Activated naive CD4-positive, alpha-beta T cell (primary cell): ENCODE measurements at places on chromosomes 2 and 18.

DNA sequence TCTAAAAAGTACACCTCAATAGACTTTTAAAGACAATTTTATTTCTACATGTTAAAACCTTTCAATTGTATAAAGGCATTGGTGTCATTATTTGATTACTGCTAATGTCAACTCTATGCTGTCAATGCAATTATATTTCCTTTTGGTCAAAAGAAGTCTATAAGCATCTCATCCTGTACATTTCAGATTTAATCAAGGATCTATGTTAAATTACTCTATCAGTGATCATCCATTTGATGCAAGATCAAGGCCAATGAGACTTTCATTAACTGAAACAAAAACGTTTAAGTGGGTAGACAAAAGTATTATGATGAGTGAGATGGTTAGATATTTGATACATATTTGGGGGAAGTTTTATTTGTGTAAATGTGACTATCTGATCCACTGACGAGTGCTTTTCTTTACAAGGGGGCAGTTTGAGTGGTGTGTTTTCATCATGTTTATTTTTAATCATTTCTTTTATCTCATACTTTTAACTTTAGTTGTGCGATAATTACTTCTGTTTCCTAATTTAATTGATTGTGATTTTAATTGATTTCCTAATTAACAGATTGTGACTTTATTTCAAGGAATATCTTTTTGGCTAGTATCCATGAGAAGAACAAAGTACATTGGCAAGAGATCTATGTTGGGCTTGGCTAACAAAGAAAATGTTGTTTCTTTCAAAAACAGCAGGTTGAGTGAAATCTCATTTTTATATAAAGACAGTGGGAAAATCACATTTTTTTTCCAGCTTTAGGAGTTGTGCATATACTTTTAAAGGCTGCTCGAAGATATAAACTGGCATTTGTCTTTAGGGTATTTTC, 1.1 kb downstream of the ARHGAP28 start:
- DNase-seq, result no peak

- peak; percentile 23 for DNase-seq
These were observed 14.2 kb upstream of the CXCR4 start for GRCh38 chr2:136131961-136132824.

DNA sequence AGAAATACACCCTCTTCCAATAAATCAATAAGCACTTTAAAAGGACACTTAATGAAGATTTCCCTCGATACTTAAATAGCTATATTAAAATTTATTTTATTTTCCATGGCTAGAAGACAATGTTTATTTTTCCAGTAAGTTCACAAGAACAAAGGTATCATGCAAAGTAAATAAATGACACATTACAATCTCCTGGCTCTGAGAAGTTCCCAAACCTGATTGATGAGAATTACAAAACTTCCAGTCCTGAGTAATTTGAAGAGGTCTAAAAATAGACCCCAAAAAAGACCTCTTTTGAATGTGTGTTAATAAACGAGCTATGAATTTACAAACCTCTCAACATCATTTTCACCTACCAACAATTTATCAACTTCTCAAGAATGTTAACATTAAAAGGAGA, 1.5 kb upstream of the PEX13 start:
- DNase-seq, result no peak

- no peak for DNase-seq
These were observed 312.3 kb upstream of the PIK3C3 start for GRCh38 chr18:41642756-41643155.

DNA sequence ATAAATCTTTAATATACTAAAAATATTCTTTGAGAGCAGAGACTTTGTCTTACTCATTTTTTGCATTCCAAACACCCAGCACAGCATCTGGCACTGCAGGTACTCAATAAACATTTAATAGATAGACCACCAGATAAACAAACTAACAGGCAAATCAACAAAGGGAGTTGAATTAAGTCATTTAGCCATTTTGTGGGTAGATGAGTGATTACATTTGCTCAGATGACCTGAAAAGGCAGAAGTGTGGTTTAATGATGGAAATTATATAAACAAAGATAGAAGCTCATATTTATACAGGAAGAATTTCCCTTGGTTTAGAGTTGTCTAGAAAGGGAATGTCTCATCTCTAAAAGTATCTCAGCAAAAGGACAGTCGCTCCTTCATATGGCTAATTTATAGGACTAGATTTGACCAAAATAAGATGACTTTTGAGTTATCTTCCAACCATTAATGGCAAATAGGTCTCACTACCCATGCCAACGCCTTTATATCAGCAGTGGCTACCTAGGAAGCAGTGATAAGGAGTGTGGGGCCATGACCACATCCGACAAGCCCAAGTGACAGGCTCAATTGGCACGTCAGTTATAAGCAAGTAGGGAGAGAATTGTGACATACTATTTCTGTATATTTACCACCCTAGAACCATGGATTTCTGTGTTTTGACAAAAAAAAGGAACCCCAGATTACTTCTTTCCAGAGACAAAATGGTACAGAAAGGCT, 173.5 kb downstream of the ATAD2B start:
- no peak for DNase-seq

- DNase-seq, result no peak
These were observed 182.5 kb downstream of the PRKCE start for GRCh38 chr2:45833968-45834344.

DNA sequence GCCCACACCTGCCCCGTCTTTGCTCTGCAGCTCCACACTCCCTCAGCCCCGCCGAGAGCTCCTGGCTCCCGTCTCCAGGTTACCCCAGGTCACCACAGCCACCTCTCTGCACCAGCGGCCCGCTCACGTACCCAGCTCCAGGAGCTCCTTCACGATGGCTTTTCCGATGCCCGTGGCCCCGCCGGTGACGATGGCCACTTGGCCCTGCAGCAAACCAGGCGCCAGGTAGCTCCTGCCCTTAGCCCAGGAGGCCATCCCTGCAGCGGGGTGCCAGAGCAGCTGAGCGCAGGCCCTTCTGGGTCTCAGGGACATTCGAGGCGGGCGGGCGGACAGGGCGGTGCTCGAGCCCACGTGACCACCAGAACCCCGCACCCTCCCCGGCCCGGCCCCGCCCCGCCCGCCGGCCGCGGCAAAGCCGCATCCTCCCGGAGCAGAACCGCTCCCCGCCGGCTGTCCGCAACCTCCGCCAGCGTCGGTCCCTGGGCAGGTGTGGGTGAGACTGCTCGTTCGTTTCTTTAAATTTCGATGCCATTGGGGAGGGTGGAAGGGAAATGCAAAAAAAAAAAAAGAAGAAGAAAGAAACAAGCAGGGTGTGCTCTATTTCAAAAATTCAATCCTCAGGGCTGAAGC, at the start of the genes PECR and TMEM169:
TSS of gene PECR (minus strand) at position 323 of the 630 bp plus-strand sequence. CDS start at position 255, 68 bp downstream.
TSS of gene TMEM169 (plus strand) at position 433 of the 630 bp plus-strand sequence. CDS start 14,045 bp downstream, outside the sequence.
- DNase-seq, result peak; percentile 27

- no peak for DNase-seq
These were observed 34.9 kb downstream of the SCN1A start for GRCh38 chr2:166092889-166093288.

- no peak for DNase-seq
These were observed 61.5 kb downstream of the TRIP12 start for GRCh38 chr2:229860334-229860733.

DNA sequence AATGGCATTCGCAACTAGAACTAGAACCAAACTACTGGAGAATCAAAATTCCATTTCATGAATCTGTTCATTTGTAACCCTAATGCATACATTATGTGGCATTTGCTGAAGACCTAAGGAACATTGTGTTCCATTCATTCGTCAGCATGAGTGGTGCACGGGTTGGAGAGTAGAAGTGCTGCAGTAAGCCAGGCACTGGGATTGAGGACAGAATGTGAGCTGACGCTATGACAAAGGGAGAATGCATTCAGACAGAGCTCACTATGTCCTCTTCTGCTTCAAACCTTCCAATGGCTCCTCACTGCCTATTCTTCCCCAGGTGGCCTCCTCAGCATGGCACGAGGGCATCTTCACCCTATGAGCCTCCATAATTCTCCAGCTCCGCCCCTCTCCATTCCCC, 6.3 kb upstream of the MYOM1 start:
- DNase-seq, result no peak

- DNase-seq, result no peak
These were observed 29.9 kb upstream of the STAT4 start for GRCh38 chr2:191180713-191181112.

DNA sequence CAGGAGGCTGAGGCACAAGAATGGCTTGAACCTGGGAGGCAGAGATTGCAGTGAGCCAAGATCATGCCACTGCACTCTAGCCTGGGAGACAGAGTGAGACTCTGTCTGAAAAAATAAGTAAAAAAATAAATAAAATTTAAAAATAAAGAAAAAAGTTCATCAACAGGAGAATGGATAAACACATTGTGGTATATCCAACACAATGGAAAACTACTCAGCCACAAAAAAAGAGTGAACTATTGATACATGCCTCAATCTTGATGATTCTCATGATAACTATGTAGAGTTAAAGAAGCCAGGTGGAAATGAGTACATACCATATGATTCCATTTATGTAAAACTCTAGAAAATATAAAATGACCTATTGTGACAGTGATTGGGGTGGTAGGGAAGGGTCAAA, 124.3 kb upstream of the AQP4 start:
- no peak for DNase-seq

DNA sequence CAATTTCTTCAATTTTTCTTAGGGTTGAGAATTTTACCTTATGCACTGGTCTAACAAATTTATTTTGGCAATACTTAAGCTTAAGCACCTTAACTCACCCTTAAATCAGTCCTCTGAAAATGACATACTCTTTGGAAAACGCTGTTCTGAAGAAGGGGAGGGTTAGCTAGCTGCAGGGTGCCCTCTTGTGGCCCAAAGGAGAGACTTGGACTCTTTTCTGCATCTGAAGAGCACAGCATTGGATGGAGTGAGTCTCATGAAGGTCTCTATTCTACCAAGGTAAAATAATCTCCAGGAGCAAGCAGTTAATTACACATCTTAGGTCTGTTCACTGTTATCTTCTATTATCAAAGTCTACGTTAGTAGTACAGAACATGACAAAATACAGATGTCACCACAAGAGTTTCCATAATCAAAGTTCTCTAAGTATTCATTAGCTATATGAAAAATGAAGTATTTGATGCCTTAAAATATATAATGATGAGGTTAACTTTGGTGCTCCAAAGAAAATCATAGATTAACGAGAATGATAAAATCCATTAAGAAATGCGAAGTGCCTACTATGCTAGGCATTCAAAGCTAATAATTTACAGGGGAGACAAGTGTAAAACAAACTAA, 24.4 kb downstream of the PUM2 start:
- DNase-seq, result no peak

- DNase-seq, result no peak
These were observed 1341.3 kb upstream of the PIK3C3 start for GRCh38 chr18:40613721-40614120.

GRCh38 chr2:238466243-238466756, 39.6 kb downstream of the ASB1 start:
- DNase-seq, result no peak

GRCh38 chr2:197238043-197238365, 72.6 kb downstream of the ANKRD44 start:
- DNase-seq, result no peak

DNA sequence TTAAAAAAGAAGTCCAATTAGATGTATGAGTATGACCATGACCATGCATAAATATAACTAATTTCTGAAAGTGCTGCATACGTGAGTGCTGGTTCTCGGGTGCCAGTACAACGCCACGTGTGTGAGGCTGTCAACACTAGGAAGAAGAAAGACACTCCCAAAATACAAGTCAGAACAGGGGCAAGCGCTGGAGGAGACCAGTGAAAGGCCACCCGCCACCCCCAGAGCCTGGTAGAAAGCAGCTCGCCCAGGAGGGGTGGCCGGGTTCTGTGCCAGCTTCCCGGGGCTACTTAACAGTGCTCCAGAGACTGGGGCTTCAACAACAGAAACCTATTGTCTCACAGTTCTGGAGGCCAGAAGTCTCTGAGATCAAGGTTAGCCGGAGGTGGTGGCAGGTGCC, 147.6 kb downstream of the RTP5 start:
- no peak for DNase-seq

DNA sequence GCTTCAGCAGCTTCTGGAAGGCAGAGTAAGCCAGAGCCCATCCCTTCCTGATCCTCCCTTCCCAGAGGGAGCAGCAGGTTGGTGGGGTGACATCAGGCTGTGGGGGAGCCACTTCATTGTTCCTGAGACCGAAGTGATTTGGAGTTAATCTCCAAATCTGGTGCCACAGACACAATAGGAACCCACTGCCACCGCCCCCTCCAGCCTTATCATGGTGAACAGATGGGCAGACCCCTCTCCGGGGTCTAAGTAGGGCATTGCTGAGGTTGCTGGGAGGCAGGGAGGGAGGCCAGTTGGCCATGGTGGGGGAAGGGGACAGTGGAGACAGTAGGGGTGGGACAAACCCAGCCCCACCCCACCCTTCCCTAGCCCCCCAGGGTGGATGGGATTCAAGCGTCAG, 25.6 kb upstream of the SLC35F6 start:
- no peak for DNase-seq

GRCh38 chr2:179098080-179098689, 48.2 kb upstream of the CCDC141 start:
- no peak for DNase-seq

DNA sequence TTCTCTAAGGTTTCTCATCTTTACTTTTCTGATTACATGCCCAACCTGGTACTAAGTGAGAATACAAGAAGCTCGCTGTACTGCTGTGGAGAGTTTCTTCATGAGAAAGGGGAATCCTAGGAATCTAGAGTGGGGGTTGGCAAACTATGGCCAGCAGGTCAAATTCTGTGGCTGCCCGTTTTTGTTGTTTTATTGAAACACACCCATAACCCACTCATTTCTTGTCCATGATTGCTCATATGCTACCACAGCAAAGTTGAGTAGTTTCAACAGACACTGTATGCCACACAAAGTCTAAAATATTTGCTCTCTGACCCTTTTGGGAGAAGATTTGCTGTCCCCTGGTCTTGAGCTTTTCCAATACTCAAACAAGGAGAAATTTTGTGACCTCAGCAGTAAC, 58.8 kb downstream of the C2orf74 start:
- DNase-seq, result no peak

DNA sequence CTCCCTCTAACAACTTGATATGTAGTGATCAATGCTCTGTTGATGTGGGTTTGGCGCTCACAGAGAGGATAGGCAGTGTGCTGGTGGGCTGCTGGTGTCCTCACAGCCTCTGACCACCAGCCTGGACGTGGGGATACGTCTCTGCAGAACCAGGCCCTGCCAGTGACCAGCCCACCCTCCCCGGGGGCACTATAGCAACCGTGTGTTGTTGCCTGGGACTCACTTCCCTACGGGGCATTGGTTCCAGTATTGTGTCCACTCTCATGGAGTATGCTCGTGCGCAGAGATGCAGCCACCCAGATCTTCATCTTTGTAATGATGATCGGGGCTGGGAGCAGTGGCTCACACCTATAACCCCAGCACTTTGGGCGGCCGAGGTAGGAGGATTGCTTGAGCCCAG, 180.1 kb downstream of the LDLRAD4 start:
- no peak for DNase-seq

DNA sequence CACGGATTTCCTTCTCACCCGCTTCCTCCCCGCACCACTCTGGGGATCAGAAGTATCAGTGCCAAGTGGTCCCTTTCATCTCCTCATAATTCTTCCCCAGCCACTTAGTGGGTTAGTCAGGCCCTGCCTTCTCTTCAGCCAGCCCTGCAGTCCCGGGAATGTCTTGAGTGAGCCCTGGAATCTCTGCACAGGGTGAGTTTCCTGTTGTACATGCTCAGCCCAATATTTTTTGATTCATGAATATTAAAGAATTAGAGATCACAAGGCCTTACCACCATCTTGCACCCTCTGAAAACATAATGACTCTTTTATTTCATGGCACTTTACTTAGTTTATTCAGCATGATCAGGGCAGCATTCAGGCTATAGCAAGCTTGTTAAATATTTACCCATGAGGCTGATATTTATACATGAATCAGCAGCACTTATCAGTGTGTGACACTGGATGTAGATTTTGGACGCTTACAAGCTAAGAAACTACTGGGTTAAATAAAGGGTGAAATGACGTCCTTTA, 159.4 kb upstream of the FOSL2 start:
- DNase-seq, result no peak

- no peak for DNase-seq
These were observed 135.7 kb downstream of the SPAG16 start for GRCh38 chr2:213419980-213420379.
